AG04449 (cell line): ENCODE measurements at places on chromosomes 13 and 19.

- DNase-seq, result no peak
Observed at GRCh38 chr13:84591444-84591843, 709.2 kb upstream of the SLITRK1 start.

- DNase-seq, result no peak
Observed at GRCh38 chr13:75764926-75765310, 128.8 kb downstream of the LMO7 start.

- DNase-seq, result no peak
Observed at GRCh38 chr13:42333613-42334328, 61.8 kb downstream of the AKAP11 start.

DNA sequence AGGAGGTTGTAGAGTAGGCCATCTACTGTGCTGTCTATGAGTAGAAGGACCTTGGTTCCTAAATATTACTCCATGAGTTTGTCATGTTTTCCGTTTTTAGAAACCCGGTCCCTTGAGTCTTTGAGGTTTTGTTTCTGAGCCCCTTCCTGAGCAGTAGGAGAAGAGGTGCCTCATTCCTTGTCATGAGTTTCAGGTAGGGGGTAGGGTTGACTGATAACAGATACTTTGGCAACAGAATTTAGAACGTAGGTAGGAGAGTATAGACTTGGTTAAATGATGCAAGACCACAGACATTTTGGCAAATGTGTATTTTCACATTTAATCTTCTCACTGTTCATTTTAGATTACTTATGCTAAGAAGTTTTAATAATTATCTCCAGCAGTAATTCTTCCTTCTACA lies 24.6 kb downstream of the LMO7 start:
- DNase-seq, result no peak
